Mesothelial cell of epicardium (in vitro differentiated cells): ENCODE measurements at places on chromosomes 5 and 9. TPM values are rescaled to one million over a fixed set of nuclear protein-coding genes. Genes with fewer than 3 reads are reported as not detected.

Gene FOXE1
- total RNA-seq = not detected in 3 replicates

Gene PCDHAC2
- 12.1 to 12.7 TPM (median 12.4 TPM) in 3 replicates for total RNA-seq

DNA sequence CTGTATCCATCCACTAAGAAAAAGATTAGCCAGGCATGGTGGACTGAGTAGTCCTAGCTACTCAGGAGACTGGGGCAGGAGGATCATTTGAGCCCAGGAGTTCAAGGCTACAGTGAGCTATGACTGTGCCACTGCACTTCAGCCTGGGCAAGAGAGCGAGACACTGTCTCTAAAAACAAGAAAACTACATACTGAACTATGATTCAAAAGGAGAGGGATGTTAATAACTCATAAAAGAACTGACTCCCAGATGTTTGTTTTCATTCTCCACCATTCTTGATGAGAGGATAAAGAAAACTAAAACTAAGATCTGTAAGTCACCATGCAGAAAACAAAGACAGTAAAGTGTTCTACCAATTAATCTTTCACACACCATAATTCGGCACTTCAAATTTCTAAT lies 53.5 kb downstream of the AUH start:
- DNase-seq = no peak
- no peaks in the 10 kb centered on the region for H3K27me3 ChIP-seq
- peaks cover 39% of the 10 kb centered on the region for H3K4me1 ChIP-seq
- no peak overlapping the region for H3K27ac ChIP-seq

- no peak overlapping the region for H3K27ac ChIP-seq
- no peak for DNase-seq
- H3K4me1 ChIP-seq = peaks cover 15% of the 10 kb centered on the region
- H3K36me3 ChIP-seq = no peaks in the 10 kb centered on the region
Measured at GRCh38 chr5:160317434-160317833, 5.1 kb upstream of the CCNJL start.

- H3K4me1 ChIP-seq = peaks cover 8% of the 10 kb centered on the region
- peak; percentile 66 for DNase-seq
- no peaks in the 10 kb centered on the region for H3K36me3 ChIP-seq
- peak overlapping the region; percentile 57 for H3K4me3 ChIP-seq
- peak overlapping the region; percentile 47 for H3K27ac ChIP-seq
Measured at GRCh38 chr5:43105369-43106289, 15.1 kb upstream of the ZNF131 start.

DNA sequence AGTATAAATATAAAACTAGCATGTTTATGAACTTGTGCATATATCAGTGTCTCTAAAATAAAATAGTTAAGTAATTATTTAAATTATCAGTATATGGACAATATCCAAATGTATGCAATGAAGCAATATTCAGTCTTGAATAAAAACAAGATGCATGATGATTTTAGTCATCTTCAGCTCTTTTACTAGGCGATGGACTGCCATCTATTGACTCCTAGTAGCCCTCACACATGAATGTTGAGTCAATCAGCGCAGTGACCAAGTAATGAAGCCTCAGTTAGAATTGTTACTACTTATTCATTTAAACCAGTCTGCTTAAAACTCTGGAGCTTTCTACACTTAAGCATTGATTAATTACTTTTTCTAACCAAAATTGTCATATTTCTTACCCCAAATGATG lies 92.9 kb upstream of the GRHPR start:
- no peaks in the 10 kb centered on the region for H3K36me3 ChIP-seq
- peaks cover 2% of the 10 kb centered on the region for H3K4me1 ChIP-seq
- H3K4me3 ChIP-seq = no peak overlapping the region
- no peak for DNase-seq
- no peaks in the 10 kb centered on the region for H3K27me3 ChIP-seq
- H3K27ac ChIP-seq = no peak overlapping the region

DNA sequence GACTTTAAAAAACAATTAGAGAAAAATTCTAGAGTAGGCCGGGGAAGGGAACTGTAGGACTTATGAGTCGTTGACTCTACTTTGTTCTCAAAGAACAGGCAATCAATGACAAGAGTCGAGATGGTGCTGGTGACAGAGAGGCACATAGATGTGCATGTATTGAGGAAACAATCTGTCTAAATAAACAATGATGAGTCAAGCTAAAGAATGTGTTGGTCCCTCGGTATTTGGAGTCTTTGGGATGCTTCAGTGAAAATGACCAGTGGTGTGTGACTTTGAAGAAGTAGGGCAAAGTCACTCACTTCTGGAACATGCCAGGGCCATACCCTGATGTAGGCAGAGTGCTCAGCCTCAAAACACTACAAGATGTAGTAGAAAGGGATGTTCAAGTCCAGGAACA lies 288.1 kb upstream of the PANK3 start:
- no peak overlapping the region for H3K4me3 ChIP-seq
- H3K27me3 ChIP-seq = peaks cover 26% of the 10 kb centered on the region
- no peaks in the 10 kb centered on the region for H3K36me3 ChIP-seq
- H3K4me1 ChIP-seq = peaks cover 33% of the 10 kb centered on the region

Gene IL4
- total RNA-seq = not detected in 3 replicates

DNA sequence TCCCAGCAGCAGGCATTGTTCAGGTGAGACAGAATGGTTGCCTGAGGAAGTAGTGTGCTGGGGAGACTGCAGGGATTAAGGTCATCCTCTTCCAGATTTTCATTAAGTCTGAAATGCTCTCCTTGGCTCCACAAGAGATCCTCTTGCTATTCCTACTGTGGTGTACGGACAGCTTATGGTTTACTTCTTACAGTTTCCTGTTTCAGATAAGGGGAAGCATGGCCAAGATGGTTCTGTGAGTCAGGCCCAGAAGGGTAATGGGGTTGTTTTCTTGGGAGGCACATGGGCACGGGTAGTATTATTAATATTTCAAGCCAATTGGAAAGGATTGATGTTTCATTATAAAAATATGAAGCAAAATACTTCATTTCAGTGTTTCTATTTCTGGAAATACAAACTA lies 42.9 kb downstream of the GLRX start:
- H3K36me3 ChIP-seq = peaks cover 22% of the 10 kb centered on the region
- peaks cover 27% of the 10 kb centered on the region for H3K4me1 ChIP-seq
- no peak for DNase-seq
- H3K27ac ChIP-seq = peak overlapping the region; percentile 82
- no peak overlapping the region for H3K4me3 ChIP-seq
- no peaks in the 10 kb centered on the region for H3K27me3 ChIP-seq

GRCh38 chr5:132269635-132270334 lies 12.3 kb downstream of the PDLIM4 start:
- H3K4me1 ChIP-seq = peaks cover 30% of the 10 kb centered on the region
- no peaks in the 10 kb centered on the region for H3K27me3 ChIP-seq
- no peak for DNase-seq

DNA sequence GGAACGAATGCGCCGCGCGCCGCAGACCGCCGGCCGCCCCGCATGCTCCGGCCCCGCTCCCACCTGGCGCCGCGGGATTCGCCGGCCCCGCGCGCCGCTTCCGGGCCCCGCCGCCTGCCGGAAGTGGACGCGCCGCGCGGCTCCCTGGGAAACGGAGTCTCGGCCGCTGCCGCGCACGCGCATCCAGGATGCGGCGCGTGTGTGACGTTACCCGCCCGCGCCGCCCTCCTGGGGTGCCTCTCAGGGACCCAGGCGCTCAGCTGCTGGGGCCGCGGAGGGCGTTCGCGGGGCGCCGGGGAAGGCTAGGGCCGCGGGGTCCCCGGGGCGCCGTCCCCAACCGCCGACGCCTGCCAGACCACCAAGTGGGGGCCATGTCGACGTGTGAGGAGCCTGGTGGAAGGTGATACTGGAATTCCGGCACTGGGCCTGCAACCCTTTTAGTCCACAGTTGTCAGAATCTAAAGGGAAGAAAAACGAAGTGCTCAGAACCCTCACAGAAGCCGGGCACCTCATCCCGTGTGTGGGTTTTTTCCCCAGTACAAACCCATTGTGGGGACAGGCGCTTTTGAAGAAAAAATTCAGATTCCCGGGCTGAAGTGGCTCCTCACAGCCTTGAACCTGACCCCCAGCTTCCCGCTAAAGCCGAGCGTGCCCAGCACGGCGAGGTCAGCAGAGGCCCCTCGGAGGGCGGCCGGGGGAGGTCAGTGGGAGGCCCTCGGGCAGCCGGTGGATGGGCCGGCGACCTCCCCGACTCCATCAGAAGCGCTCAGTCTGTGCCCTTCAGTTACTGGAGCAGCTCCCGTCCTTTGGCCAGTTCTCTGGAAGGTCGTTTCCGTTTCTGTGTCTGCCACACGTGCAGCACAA lies at the start of gene CLPTM1L:
Gene CLPTM1L, minus strand, starts transcription at position 125 of the 864 bp plus-strand sequence. CDS start 258 bp downstream, outside the sequence.
- DNase-seq = peak; percentile 89
- H3K4me3 ChIP-seq = peak within 1 kb of the TSS; percentile 82
- no peaks in the 10 kb centered on the region for H3K27me3 ChIP-seq
- H3K27ac ChIP-seq = peak within 1 kb of the TSS; percentile 87
- peaks cover 15% of the 10 kb centered on the region for H3K4me1 ChIP-seq

- peaks cover 27% of the 10 kb centered on the region for H3K36me3 ChIP-seq
- H3K4me3 ChIP-seq = no peak overlapping the region
- peak overlapping the region; percentile 43 for H3K27ac ChIP-seq
- H3K27me3 ChIP-seq = no peaks in the 10 kb centered on the region
- DNase-seq = no peak
Measured at GRCh38 chr9:130867556-130867955, 29.1 kb downstream of the QRFP start.

DNA sequence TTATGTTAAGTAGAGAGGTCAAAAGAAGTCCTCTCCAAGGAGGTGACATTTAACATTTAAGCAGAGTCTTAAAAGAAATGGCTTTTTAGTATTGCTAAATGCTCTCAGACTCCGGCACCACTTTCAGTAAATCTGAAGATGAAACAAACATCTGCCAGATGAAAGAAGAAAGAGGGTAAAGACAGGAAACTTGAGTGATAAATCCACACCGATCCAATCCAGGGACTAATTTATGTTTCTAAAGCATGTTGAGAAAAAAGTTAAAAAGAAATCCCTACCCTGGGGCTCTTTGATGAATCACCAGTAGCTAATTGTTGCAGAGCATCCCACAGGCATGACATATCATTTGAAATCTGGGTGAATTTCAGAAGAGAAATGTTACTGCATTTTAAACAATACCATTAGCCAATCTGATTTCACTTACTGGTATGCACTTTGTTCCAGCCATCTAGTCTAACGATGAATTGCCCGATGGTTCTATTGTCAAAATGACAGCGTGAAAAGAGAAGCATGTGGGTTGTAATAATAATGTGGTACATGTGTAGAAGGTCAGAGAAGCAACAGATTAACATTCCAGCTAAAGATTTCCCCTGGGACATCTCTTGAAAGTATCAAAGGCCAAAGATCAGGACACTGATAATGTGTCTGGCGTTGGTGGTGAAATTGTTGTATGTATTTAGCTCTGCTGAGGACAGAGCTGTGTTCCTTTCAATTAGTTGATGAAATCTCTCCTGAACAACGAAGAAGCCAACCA lies 485.7 kb downstream of the CSNK1G3 start:
- H3K4me3 ChIP-seq = no peak overlapping the region
- H3K27me3 ChIP-seq = peaks cover 1% of the 10 kb centered on the region
- H3K4me1 ChIP-seq = peaks cover 59% of the 10 kb centered on the region

DNA sequence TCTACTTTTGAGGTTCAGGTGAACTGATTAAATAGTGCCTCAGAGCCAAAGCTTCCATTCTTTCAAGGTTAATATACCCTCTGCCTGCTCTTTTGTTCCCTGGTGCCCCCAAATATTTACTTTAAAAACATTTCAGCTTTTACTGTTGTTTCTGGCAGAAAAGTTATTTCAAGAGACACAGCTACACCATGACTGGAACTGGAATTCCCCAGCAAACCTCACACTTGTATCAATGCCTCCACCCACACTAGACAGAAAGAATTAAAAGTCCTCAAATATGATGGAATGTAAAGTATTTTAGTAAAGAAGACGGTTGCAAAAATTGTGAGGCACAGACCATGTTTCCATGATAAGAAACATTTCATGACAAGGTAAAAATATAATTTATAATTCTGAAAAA lies 720.2 kb upstream of the TYRP1 start:
- H3K27ac ChIP-seq = peak overlapping the region; percentile 69
- DNase-seq = no peak
- no peak overlapping the region for H3K4me3 ChIP-seq
- H3K4me1 ChIP-seq = peaks cover 13% of the 10 kb centered on the region
- no peaks in the 10 kb centered on the region for H3K36me3 ChIP-seq

DNA sequence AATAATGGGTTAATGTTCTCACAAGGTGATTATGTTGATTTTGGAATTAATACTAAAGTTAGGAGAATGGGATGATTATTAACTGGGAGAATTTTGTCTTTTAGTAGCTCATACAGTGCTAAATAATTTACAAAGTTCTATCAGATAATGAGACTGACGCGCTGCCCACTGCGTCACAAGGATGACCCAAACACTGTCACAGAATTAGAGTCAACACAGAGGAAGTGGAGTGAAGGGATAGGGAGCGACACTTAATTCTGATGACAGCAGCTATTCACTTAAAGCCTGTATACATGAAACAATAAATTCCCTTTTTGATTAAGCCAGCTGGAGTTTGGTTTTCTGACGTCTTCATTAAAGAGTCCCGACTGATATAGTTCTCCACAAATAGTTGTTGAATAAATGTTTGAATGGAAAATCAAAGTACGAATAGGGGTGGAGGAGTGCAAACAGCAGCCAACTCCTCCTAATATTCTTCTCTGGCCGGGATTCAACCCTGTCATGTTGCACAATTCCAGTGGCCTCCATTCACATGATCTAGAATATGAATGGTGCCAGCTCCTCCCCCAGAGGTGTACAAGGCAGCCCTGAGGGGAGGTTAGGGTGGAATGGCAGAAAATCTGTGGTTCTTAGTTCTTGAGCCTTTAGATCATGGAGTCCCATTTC lies 140.3 kb downstream of the PCSK1 start:
- peaks cover 1% of the 10 kb centered on the region for H3K4me1 ChIP-seq
- H3K4me3 ChIP-seq = no peak overlapping the region
- H3K27ac ChIP-seq = no peak overlapping the region
- DNase-seq = no peak
- H3K27me3 ChIP-seq = no peaks in the 10 kb centered on the region

Gene CKS2
- 54.5 to 57.6 TPM (median 54.9 TPM) in 3 replicates for total RNA-seq

- DNase-seq = no peak
- no peak overlapping the region for H3K4me3 ChIP-seq
- H3K36me3 ChIP-seq = no peaks in the 10 kb centered on the region
- H3K27ac ChIP-seq = peak overlapping the region; percentile 34
- H3K27me3 ChIP-seq = no peaks in the 10 kb centered on the region
Measured at GRCh38 chr5:96931605-96932004, 4.3 kb upstream of the LNPEP start.

GRCh38 chr5:155082401-155082800 lies 68.8 kb downstream of the KIF4B start:
- H3K4me1 ChIP-seq = peaks cover 32% of the 10 kb centered on the region
- no peak for DNase-seq
- peaks cover 2% of the 10 kb centered on the region for H3K27me3 ChIP-seq
- H3K27ac ChIP-seq = no peak overlapping the region
- H3K4me3 ChIP-seq = no peak overlapping the region

Gene SPARC
- 2,843 to 2,896 TPM (median 2,890 TPM) in 3 replicates for total RNA-seq

- peaks cover 5% of the 10 kb centered on the region for H3K4me1 ChIP-seq
- no peak overlapping the region for H3K27ac ChIP-seq
- peaks cover 22% of the 10 kb centered on the region for H3K27me3 ChIP-seq
- no peaks in the 10 kb centered on the region for H3K36me3 ChIP-seq
- no peak for DNase-seq
- no peak overlapping the region for H3K4me3 ChIP-seq
Measured at GRCh38 chr5:7756453-7756852, 94.5 kb downstream of the CFAP90 start.
